Ascending aorta (tissue), 2 donors: ENCODE measurements at places on chromosomes 2 and 18.

GRCh38 chr2:205763708-205764211 lies 81.5 kb downstream of the NRP2 start:
- H3K27me3 ChIP-seq, result no peaks in the 10 kb centered on the region
- H3K27ac ChIP-seq, result peak overlapping the region; percentile 6
- no peak for DNase-seq
- peaks cover 9% of the 10 kb centered on the region for H3K4me1 ChIP-seq
- no peaks in the 10 kb centered on the region for H3K36me3 ChIP-seq
- no peak overlapping the region for H3K4me3 ChIP-seq

DNA sequence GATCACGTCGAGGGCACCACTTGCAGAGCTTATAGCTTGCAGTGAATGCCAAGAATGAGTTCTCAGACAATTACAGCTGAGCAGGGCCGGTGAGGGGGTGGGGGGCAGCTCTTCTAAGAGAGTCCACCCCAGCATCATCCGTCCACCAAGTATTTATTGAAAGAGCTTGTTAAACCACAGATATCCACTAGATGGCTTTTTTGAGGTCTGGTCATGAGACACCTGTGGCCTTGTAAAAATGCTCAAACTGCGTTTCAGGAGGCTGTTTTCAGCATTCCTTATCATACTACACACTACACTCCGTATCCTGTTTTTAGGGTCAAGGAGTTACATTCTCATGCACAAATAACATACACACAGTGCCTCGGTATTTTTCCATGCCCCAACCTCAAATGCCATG lies 51.5 kb downstream of the DNAJC10 start:
- no peak for DNase-seq
- no peak overlapping the region for H3K27ac ChIP-seq
- no peak overlapping the region for H3K4me3 ChIP-seq
- no peaks in the 10 kb centered on the region for H3K4me1 ChIP-seq
- H3K27me3 ChIP-seq, result no peaks in the 10 kb centered on the region

- no peak for DNase-seq
- H3K4me3 ChIP-seq, result no peak overlapping the region
- no peak overlapping the region for H3K27ac ChIP-seq
These were observed 100.6 kb downstream of the CDK15 start for GRCh38 chr2:201906777-201907562.

DNA sequence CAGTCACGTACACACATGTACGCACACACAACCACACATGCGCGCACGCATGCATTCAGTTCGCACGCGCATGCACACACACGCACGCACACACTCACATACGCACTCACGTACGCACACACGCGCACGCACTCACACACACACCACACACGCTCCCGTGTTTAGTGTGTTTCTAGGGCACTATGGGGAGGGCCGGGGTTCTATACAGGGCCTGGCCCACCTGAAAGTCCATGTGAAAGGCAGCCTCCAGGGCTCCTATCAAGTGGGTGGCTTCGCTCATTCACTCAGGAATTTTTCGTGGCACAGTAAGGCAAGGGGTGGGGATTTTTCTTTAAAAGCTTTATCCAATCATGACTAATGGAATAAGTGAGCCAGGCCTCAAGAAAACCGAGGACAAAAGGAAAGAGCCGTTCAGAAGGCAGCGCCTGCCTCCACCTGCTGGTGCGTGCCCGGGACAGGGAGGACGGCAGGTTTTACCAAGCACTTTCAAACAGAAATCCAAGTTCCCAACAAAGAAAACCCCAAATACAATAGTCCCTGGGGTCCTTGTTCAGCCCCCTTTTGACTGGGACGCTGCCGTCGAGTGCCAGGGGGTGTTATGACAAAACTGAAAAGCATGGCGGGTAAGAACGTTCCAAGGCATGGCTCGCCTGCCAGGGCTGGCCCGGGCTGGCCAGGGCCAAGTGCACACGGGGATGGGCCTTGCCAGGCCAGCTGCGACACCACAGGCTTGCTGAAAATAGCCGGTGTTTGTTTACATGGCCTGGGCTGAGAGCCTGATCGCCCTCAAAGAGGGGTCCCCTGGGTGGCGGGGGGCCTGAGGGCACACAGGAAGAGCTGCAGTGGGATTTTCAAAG lies 110.0 kb downstream of the HDAC4 start:
- no peak overlapping the region for H3K4me3 ChIP-seq
- H3K27ac ChIP-seq, result peak overlapping the region; percentile 79
- H3K27me3 ChIP-seq, result no peaks in the 10 kb centered on the region

DNA sequence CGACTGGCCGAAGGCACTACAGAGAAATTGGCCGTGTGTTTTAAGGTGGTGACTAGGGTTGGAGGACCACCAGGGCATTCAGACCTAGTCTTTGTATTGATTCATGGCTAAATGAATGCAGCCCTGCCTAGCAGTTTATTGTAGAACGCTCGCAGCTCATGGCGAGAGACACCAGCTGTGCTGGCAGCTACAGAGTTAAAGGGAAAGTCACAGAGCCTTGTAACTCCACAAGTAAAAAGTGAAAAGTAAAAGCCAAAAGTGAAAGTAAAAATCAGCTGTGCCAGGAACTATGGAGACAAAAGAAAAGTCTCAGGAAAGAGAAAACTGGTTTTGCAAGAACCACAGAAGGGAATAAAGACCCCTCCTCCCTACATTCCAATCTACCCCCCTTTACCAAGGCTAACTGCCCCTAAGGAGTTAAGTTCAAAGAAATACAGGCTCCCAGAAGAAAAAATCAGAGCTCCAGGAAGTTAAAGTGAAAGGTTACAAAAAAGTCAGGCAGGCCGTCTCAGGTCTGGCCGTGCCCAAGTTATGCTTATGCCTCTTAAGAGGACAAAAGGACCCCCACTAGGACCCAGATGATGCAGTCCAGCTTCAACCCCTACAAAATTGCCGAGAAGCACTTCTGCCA lies 46.4 kb upstream of the SELENOI start:
- H3K4me3 ChIP-seq, result peak overlapping the region; percentile 59
- peaks cover 14% of the 10 kb centered on the region for H3K4me1 ChIP-seq
- peak; percentile 68 for DNase-seq
- H3K27ac ChIP-seq, result peak overlapping the region; percentile 80
- H3K36me3 ChIP-seq, result no peaks in the 10 kb centered on the region

DNA sequence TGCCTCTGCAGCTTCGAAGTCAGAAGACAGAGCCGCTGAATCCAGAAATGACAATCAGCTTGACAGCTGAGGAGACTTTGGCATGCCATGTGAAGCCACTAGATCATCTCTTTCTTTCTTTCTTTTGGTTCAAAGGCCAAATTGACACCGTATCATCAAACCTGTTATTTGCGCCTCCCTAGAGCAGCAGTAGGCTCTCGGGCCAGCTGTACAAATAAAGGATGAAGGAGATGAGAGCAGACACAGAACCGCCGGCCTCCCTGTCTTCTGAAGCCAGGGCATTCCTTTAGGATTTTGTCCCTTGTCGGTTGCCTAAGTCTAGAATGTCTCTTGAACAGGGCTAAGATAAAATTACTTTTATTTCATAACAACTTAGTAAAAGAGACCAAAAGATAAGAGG lies 36.8 kb downstream of the COL4A4 start:
- DNase-seq, result no peak
- H3K4me1 ChIP-seq, result no peaks in the 10 kb centered on the region
- H3K4me3 ChIP-seq, result no peak overlapping the region
- H3K27me3 ChIP-seq, result no peaks in the 10 kb centered on the region

DNA sequence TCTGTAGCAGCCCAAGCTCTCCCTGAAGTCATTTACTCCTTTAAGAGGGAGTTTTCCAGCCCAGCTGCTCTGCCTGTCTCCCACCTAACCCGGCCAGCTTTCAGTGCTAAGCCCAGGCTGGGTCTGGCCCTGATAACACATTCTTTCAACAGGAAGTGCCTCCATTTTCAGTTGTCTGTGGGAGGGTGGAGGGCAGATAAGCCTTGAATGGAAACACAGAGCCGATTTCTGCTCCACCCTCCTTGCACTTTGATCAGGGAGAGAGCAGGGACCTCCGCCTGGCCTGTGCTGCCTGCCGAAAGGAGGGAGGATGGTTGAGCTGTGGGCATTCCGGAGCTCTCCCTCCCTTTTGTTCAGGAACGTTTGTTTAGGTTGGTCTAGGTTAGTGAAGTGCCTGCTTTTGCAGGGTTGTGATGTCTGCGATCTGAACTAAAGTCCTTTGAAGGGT lies 24.8 kb downstream of the GATA6 start:
- H3K4me3 ChIP-seq, result peak overlapping the region; percentile 24
- peak overlapping the region; percentile 89 for H3K27ac ChIP-seq
- peaks cover 3% of the 10 kb centered on the region for H3K36me3 ChIP-seq
- no peak for DNase-seq
- H3K4me1 ChIP-seq, result peaks cover 84% of the 10 kb centered on the region
- H3K27me3 ChIP-seq, result no peaks in the 10 kb centered on the region

DNA sequence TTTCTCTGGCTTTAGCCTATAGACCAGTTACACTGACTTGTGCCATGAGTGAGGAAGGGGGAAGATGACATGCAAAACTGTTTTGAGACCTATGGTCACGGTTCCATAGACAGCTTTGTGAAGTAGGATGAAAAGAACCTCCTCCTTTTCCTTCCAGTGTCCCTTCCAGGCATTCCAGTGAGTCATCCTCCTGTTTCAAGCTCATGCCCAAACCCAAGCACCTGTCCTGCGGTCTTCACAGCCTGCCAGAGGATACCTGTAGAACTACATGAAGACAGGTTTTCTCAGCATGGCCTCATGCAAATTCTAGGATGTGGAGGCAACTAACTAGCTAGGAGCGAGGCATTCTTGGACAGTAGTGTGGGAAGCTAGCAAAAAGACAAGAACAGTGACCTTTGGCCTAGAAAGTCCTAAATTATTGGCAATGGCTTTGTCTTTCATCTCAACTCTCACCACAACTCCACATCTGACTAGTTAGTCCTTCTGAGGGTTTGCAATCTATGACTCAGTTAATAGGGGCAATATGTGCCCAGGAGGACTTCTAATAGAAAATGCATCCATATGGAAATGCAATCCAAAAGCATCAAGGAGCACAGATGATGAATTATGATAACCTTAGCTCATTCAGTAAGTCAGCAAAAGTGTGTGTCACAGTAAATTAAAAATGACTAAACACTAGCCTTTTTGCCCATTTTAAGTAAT lies 154.7 kb downstream of the RBM43 start:
- H3K27ac ChIP-seq, result no peak overlapping the region
- H3K36me3 ChIP-seq, result no peaks in the 10 kb centered on the region
- no peaks in the 10 kb centered on the region for H3K27me3 ChIP-seq

- peaks cover 30% of the 10 kb centered on the region for H3K4me1 ChIP-seq
- no peaks in the 10 kb centered on the region for H3K27me3 ChIP-seq
- peak overlapping the region; percentile 45 for H3K27ac ChIP-seq
- H3K36me3 ChIP-seq, result no peaks in the 10 kb centered on the region
These were observed 36.8 kb downstream of the MOGAT1 start for GRCh38 chr2:222708274-222708710.

DNA sequence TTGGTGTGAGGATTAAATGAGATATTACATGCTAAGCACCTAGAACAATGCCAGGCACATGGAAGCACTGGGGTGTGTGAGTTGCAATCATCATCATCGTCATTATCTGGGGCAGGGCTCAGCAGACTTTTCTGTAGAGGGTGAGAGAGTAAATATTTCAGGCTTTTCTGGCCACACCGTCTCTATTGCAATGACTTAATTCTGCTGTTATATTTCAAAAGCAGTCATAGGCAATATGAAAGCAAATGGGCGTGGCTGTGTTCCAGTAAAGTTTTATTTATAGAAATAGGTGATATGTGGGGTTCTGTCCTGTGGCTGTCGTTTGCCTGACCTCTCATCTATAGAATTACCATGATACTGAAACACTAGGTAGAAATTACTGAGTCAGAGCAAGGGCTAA lies 60.6 kb downstream of the IL1R2 start:
- H3K4me1 ChIP-seq, result peaks cover 20% of the 10 kb centered on the region
- no peaks in the 10 kb centered on the region for H3K36me3 ChIP-seq
- H3K27me3 ChIP-seq, result no peaks in the 10 kb centered on the region

DNA sequence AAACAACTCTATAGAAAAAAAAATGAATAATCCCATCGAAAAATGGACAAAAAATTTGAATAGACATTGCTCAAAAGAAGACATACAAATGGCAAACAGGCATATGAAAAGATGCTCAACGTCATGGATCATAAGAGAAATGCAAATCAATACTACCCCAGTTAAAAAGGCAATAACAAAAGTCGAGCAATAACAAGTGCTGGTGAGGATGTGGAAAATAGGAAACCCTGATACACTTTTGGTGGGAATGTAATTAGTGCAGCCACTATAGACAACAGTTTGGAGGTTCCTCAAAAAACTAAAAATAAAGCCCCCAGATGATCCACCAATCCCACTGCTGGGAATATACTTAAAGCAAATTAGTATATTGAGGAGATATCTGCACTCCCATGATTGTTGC lies 701.5 kb downstream of the NUP35 start:
- no peak overlapping the region for H3K4me3 ChIP-seq
- H3K27me3 ChIP-seq, result no peaks in the 10 kb centered on the region
- no peaks in the 10 kb centered on the region for H3K4me1 ChIP-seq
- DNase-seq, result no peak

DNA sequence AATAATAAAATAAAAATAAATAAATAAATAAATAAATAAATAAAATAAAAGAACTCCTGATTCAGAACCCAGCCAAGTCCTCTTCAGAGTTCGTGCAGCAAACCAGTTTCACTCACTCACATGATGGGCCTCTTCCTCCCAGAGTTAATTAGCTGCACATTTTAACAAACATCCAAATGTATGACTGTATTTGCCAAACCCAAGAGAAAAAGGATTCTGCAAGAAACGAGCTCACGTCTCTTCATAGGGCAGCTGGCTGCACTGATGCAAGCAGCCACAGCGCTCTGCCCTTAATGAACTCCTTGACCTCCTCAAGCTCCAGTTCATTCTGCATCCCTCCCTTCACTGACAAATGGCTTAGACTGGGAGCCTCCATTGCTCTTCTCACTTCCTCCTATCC lies 55.1 kb downstream of the MREG start:
- no peak overlapping the region for H3K4me3 ChIP-seq
- no peaks in the 10 kb centered on the region for H3K36me3 ChIP-seq
- no peak overlapping the region for H3K27ac ChIP-seq
- DNase-seq, result no peak

DNA sequence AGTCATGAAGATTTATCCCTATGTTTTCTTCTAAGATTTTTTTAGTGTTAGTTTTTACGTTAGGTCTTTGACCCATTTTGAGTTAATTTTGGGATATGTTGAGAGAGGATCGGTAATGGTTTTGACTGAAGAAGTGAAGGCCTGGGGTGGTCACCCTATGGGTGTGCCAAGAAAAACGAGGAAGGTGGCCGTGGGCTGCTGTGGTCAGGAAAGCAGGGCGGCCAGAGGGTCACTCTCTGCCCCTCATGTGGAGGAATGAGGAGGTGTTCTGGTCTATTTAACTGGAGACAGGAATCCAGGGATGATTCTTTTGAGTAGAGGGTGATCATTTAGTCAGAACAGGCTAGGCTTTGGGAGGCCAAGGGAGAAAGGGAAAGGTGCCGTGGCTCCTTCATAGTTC lies 50.7 kb downstream of the MYO7B start:
- H3K27me3 ChIP-seq, result no peaks in the 10 kb centered on the region
- no peaks in the 10 kb centered on the region for H3K36me3 ChIP-seq
- DNase-seq, result peak; percentile 55

- H3K27ac ChIP-seq, result no peak overlapping the region
- no peaks in the 10 kb centered on the region for H3K36me3 ChIP-seq
- H3K27me3 ChIP-seq, result no peaks in the 10 kb centered on the region
- no peak for DNase-seq
- H3K4me1 ChIP-seq, result no peaks in the 10 kb centered on the region
These were observed 13.7 kb upstream of the TTC39C start for GRCh38 chr18:24000613-24001490.
